ENCODE measurements at places on chromosomes 7 and 10.

DNA sequence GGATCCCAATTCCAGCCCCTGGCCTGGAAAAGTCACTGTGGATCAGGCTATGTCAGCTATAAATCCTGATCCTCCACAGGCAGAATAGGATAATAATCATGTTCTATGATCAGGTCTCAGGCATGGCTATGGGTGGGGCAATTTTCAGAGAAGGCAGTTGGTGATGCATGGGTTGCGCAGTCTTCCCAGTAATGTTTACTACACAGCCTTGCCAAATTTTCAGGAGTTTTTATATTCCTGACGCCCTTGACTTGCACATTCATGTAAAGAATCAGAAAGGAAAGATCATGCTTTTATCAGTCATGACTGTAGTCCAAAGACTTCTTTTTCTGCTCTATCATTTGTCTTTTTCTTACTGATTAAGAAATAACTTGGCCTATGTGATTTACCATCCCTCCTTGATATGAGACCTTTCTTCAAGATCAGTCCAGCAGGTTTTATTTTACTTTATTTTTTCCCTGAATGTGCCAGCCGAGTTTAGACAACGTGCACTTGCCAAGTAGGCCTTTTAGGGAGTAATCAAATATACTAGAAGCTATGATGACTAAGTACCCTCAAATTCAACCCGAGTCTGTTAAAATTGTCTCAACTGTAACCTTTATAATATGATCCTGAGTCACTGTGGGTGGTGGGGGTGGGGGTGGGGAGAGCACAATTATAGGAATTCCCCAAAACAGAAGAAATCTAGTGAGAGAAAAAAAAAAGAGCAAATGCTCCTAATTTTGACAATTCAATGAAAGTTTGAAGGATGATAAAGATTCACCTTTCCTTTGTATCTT lies 31.9 kb downstream of the ARL4A start:
- DNase-seq: no peak

- no peak for DNase-seq
Observed at GRCh38 chr7:1494866-1495563, 9.2 kb downstream of the INTS1 start.

DNA sequence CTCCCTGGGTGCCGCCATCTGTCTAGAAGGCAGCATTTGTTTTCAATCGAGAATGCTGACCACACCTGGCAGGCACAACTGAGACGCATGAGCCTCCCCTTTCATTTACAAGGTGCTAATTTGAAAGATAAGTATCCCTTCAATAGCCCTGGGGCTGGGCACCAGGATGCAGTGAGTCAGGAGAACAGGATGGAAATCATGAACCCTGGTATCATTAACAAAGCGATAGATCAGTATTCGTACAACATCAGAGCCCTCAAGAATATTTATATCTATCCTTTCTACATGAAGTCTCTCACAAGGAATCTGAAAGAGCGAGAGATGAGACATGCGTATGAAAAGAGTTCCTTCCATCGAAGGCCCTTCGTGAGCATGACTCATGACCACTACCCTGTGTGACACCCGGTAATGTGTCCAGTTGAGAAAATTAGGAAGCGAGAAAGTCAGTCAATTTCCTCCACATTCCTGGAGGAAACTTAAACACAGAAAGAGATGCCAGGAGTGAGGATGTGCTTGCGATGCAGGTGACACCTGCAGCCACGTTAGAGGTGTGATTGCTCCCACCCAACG lies 123.1 kb upstream of the PITRM1 start:
- DNase-seq: no peak

DNA sequence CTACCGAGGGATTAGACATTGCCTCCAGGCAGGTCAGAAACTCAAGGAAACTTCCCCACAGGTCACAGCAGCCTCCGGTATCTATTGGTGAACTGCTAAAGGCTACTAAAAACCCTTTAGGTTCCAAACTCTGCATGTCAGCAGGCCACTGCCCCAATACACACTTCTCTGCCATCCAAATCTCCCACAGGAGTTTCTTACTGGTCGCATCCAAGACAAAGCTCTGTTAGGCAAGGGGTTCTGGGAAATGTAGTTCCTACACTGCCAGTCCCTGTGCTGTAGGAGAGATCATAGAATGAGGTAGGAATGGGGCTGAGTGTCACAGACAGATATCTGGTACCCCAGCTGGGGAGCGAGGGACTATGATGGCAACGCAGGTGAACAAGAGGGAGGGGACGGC lies 757.0 kb upstream of the C7orf33 start:
- DNase-seq: no peak

- no peak for DNase-seq
Observed at GRCh38 chr7:118179191-118179590, 4.8 kb upstream of the LSM8 start.

- DNase-seq: no peak
Observed at GRCh38 chr7:14905764-14906163, 3.2 kb upstream of the DGKB start.

DNA sequence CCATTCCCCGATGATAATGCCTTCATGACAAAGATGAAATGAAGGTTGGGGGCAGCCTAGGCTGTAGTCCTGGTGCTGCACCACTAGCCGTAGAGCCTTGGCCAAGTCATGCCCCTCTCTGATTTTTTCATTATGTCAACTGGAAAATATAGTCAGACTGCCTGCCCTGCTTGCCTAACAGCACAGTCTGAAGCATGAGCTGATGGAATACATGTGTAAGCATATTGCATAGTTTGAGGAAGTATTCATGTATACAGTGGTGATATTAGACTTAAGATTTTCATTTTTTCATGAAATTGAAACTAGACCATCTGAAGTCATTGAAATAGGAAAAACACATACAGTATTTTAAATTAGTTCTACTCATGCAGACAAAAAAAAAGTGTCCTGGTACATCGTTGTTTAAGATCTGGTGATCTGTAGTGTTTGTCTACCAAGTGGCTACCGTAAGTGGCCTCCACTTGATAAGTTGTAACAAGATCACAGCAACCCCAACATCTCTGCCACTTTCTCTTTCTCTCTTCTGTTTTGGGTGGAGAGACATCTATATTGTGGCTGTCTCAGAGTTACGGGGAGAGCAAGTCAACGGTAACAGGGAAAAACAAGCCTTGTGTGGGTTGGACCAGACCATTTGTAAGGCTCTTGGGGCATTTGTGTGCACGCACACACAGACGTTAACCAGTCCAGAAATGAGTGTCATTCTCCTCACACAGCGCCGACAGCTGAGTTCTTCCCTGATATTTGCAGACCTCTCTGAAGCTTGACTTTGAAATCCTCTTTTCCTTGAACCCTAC lies 716.6 kb upstream of the GALNT17 start:
- DNase-seq: no peak

GRCh38 chr10:110824152-110824441 lies 47.6 kb upstream of the PDCD4 start:
- no peak for DNase-seq

- no peak for DNase-seq
Observed at GRCh38 chr10:44980309-44981171, 1.9 kb upstream of the DEPP1 start.

- DNase-seq: no peak
Observed at GRCh38 chr7:92158660-92159575, 20.0 kb downstream of the LRRD1 start.

GRCh38 chr10:127556916-127557315 lies 7.8 kb downstream of the NPS start:
- no peak for DNase-seq

- DNase-seq: no peak
Observed at GRCh38 chr10:11325817-11326216, 285.6 kb downstream of the USP6NL start.

DNA sequence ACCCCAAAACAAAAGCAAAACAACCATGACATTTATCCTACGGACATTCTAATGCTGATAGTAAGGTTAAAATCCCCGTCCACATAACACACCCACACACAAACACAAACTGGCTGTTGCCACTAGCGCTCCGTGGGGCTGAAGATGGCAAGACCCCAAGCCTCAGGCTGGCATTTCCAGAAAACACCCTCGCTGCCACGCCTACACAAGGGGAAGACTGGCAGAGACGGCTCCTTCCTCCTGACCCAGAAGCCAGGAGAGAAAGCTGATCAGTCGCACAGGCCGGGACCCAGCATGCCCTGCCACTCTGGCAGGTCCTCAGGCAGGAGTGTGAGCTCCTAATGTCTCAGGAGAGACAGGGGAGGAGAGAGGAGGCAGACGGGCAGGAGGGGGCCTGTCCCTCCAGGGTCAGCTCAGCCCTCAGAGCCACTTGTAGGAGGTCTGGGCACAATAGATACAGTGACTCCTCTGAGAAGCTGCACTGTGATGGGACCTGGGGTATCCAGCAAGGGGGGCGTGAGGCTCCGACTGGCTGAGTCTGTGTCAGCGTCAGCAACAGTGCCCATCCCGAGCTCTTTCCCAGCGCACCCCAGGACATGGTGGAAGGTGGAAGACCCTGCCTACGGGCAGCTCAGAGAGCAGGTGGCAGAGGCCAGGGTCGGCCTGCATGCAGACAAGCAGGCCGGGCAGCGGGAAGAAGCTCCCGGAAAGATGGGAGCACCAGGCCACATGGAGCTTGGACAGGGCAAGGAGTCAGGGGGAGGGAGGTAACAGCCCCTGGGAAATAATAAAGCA lies 326.9 kb downstream of the PTPRN2 start:
- DNase-seq: no peak

DNA sequence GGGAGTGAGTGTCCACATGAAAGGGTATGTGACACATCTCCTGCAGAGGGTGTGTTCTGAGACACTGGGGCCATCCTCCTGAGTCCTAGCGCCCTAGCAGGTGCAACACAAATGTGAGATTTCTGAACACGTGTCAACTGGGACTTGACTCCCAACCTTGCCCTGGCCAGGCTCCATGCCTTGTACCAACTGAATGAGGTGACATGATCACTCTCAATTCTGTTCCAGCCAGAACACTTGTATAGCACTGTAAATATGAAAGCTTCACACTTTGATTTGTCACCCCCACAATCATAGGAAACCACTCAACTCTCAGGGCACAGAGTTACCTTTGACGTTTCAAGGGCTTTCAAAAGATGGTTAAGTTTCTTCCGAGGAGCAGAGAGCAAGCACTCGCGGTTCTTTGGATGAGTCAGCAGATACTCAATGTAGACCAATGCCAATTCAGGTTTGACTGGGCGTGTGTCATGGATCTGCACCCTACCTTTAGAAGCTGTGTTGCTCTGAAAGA lies 48.6 kb downstream of the NCAPG2 start:
- DNase-seq: peak; percentile 32

DNA sequence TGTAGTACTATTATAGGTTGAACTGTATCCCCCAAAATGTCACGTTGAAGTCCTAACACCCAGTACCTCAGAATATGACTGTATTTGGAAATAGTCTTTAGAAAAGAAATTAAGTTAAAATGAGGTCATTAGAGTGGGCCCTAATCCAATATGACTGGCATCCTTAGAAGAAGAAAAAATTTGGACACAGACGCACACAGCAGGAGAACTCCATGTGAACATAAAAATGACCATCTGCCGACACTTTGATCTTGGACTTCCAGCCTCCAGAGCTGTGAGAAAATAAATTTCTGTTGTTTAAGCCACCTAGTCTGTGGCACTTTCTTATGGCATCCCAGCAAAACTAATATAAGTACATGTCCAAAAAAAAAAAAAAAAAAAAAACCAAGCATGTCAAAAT lies 225.8 kb downstream of the PARD3 start:
- no peak for DNase-seq

DNA sequence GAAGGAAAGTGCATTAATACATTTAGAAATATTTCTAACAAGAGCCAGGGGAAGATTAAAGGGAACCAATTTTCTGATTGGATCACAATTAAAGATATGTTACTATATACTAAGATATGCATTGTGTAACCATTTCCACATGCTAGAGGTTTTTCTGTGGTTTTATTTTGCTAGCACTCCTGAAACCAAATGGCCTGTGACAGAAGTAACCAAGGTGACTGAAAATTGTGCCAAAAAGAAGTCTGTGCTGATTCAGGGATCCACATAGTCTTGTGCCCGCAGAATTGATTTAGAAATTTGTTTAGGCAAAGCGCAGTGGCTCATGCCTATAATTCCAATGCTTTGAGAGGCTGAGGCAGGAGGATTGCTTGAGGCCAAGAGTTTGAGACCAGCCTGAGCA lies 1.8 kb downstream of the CC2D2B start:
- no peak for DNase-seq

DNA sequence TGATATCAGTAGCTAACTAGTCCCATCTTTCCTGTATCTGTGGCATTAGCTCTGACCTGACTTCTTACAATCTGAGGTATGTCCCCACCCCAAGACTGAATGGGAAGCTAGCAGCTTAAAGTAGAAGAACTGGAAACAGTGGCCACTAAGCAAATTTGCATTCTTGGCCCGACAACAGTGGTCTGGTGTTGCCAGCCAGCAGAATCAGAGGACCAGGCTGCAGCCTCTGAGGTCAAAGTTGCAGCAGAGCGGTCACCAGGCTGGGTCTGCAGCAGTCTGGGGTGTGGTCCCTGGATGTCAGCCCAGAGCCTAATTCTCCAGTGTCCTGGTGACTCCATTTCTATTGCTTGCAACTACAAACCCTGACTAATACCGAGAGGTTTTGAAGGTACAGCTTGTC lies 26.3 kb downstream of the FAM107B start:
- DNase-seq: no peak

DNA sequence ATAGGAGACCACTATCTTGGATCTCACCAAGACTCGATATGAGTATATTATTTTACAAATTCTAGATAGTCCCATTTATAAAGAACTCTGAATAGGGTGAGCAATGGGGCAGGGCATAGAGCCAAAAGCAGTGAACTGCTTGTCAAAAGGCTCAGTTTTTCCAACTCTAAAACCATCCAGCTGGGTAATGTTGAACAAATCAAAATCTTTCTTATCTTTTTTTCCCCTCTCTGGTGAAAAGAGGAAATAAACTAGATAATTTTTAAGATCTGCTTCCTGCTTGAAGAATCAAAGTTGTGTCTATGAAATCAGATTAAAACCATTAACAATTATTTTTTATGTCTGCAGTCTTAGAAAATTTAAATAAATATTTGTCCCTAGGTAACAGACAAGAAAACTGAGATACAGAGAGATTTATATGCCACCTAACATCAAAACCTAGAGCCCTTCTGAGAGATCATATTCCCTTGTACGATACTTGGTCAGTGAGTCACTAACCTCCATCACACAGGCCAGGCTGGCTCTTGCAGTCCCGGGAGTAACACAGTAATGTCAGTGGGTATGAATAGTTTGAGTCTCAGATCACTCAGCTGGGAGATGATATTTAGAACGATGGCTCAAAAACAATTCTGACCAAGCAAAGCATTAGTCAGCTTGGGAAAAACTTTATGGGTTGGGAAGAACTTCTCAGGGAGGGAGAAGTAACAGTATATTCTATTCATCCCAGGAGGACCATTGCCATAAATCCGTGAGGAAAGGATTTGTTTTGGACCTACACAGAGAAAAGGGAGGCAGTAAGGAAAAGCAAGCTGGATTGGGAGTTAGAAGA lies 178.8 kb downstream of the REEP3 start:
- DNase-seq: no peak
